ENCODE measurements at places on chromosomes 4 and X.

- no peak for DNase-seq
Observed at GRCh38 chrX:19063030-19063429, 59.2 kb downstream of the ADGRG2 start.

DNA sequence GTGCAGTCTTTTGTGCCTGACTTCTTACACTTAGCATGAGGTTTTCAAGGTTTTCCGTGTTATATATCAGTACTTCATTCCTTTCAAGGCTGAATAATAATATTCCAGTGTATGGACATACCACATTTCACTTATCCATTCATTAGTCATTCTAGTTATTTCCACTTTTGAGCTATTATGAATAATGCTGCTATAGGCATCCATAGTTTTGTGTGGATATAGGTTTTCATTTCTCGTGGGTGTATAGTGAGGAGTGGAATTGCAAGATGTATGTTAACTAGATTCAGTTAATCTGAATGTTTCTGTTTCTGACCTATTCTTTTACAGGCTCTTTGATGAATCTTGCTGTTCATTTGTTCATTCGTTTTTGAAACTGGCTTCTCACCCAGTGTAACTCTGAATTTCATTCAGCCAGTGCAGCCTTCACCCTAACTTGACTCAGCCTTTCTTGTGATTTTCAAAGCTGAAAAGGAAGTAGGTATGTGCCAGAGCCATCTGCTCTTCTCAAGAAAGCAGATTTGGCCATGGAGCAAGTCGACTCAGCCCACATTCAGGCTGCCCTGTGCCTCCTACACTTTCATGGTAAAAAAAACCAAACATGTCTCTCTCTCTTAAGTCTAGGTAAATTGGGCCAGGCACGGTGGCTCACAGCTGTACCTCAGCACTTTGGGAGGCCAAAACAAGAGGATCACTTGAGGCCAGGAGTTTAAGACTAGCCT lies 56.3 kb upstream of the NOCT start:
- no peak for DNase-seq

GRCh38 chr4:37008199-37008598 lies 236.3 kb upstream of the NWD2 start:
- DNase-seq, result no peak

- no peak for DNase-seq
Observed at GRCh38 chrX:96126182-96126581, 558.5 kb upstream of the DIAPH2 start.

GRCh38 chr4:87688316-87688715 lies 38.2 kb downstream of the DMP1 start:
- no peak for DNase-seq
